Endodermal cell (in vitro differentiated cells): ENCODE measurements at places on chromosomes 3 and 15. TPM values are rescaled to one million over a fixed set of nuclear protein-coding genes. Genes with fewer than 3 reads are reported as not detected.

DNA sequence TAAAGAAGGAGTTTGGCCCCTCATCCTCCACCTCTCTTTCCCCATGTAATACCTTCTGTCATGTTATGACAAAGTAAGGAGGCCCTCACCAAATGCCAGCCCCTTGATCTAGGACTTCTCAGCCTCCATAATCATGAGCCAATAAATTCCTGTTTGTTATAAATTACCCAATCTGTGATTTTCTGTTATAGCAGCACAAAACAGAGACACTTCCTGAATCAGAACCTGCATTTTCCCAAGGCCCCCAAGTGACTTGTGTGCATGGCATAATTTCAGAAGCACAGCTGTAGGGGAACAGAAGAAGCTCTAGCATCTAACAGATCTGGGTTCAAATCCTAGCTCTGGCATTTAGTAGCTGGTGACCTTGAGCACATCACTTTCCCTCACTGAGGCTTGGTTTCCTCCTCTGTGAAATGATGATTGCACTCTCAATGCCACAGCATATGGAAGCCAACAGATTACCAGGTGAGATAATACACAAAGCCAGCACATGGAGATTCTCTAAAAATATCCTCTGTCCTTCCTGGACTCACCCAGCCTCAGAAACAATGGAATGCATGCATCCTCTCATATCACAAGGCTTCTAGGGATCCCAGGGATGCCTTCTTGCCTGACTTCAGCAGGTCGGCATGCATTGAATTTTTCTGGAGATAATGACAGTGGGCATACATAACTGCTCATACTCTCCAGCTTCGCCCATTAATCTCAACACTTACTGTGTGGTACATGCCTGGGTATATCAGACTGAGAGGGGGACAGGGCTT is 26.3 kb downstream of the TLNRD1 start:
- no peak for DNase-seq

- DNase-seq = no peak
Observed at GRCh38 chr15:40633178-40633577, 39.1 kb downstream of the KNL1 start.

- no peak for DNase-seq
Observed at GRCh38 chr15:100229181-100230163, 112.3 kb downstream of the ADAMTS17 start.

DNA sequence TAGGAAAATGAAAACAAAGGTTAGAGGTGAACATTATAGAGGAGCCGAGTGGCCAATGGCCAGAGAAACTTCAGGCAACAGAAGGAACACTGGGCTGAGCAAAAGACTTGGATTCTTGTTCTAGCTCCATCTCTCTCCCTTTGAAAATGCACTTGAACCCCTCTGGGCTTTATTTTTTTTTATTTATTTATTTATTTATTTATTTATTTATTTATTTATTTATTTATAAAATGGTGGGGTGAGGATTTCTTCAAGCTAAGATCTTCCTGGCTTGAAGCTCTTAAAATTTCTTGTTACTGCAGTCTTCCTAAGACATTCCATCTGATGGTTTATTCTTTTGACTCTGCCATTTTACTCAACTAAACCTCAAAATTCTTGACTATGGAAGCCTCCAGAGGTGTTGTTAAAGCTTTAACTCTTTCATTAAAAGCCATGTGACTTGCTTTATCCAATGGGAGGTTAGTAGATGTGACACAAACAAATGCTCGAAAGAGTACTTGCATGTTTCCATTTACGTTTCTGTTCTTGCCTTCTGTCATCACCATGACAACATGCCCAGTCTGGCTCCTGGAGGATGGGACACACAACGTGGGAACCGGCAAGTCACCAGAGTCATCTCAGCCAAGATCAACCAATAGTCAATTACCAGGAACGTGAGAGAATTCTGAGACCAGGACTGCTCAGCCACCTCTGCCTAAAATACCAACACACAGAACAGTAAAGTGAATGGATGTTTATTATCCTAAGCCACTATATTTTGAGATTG is 325.2 kb upstream of the CTNNB1 start:
- DNase-seq = no peak

GRCh38 chr3:107124885-107125284 is 252.4 kb upstream of the CCDC54 start:
- DNase-seq = peak; percentile 67

- DNase-seq = no peak
Observed at GRCh38 chr3:140176526-140176925, 241.5 kb downstream of the CLSTN2 start.

GRCh38 chr3:84039099-84039498 is 919.7 kb upstream of the CADM2 start:
- DNase-seq = no peak

DNA sequence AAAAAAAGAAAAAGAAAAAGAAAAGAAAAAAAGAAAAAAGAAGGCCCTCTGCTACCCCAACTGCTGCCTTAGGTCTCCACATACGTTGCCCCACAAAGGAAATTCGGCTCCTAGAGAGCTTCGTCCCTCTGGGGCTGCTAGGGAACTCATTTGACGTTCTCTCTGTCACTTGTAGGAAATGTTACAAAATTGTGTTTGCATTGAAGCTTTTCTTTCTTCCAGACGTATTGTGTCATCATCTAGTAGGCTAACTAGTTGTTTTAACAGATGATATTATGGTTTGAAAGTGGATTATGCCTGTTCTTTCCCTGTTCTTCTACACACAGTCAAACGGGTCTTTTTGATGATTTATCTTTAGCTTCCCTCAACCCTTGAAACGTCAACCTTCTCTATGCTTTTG is 125.3 kb downstream of the BDH1 start:
- DNase-seq = no peak

DNA sequence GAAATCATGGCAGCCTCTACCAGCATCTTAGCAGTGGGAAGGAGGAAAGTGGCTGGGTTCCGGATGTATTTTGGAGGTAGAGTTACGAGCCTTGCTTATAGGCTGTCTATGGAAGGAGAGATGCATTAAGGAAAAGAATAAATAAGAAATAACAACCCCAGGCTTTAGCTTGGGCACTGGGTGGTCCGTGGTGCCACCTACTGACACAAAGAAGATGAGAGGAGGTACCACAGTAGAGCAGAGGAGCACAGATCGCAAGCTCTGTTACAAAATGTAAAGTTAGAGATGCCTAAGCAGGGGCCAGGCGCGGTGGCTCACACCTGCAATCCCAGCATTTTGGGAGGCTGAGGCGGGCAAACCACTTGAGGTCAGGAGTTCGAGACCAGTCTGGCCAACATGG is 74.8 kb downstream of the TMEM39A start:
- no peak for DNase-seq

DNA sequence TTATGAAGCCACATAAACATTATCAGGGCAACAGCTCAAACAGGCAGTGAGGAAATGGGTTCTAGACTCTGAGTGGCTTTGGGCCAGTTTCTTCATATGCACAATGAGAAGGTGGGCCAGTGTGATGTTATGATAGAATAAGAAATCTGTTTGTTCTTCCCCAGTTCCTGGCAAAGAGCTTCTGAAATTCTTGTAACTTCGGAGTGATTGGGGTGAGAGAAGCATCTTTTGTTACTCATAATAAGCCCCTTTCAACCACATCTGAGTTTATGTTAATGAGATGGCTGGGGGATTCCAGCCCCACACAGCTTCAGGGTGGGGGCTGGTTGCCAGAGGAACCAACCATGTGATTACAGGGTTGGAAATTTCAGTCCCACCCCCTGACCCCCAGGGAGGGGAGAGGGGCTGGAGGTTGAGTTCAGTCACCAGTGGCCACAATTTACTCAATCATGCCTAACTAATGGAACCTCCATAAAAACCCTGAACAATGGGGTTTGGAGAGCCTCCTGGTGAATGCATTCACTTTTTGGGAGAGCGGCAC is 57.0 kb upstream of the FRMD4B start:
- no peak for DNase-seq

NEK11 gene
- total RNA-seq = 0.20 to 0.27 TPM in 2 of 3 replicates, not detected in the other

C3orf70 gene
- total RNA-seq = 0.79 and 0.88 TPM in 2 replicates

FBXL2 gene
- total RNA-seq = 11.8 and 12.4 TPM in 2 replicates

RARRES1 gene
- 0.58 TPM in 1 of 3 replicates, not detected in the others for total RNA-seq
